DMS153 (cell line): ENCODE measurements at places on chromosomes 13 and 19.
A peak's percentile ranks its signal among the peaks of the same experiment; 100 is the strongest.

GRCh38 chr19:12953138-12953798, 3.8 kb downstream of the GADD45GIP1 start:
- DNase-seq = no peak

DNA sequence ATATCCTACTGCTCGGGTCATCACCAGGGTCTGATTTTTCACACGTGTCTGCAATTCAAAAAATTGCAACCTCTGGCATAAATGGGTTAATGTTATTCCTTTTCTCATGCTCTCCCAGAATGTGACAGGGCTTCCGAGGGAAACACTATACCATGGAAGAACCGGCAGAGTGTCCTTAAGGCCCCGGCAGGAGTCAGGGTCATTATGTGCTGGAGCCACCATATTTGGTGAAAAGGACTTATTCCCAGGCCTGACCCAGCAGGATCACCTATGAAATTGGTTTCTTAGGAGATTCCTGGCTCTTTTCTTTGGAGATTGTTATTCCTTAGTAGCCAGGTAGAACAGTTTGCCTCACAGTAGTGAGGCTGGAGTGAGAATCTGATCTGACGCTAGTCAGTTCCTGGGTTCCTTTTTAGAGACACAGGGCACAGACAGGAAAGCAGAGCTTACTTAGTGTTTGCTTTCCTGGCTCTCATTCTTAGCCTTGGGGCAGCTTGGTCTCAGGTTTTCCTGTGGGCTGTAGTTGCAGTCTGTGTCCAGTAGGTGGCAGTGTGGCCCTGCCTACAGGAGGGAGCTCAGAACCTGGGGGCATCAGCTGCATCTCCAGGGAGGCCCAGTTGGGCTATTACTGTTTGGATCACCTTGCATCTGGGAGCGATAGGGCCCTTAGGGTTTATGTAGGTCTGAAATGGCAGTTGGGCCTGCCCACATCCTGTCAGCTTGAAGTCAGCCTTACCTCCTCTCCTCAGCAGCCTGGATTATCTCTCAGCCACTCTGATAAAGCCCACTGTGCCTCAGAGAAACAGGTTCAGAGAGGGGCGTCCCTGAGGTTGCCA, 12.4 kb downstream of the SNRNP70 start:
- peak; percentile 55 for DNase-seq

DNA sequence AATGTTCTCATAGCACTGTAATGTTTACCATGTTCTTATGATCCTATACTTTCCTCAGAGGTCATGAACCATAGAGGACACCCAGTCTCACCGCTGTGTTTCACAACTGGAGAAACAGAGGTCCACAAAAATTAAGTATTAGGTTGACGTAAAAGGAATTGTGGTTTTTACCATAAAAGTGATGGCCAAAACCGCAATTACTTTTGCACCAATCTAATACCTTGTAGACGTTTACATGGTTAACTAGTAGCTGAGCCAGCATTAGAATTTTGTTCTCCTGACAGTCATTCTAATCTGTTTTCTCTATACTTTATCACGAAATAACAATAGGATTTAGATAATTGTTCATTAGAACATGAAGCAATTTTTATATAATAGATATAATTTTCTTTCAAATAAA, 763.4 kb upstream of the ARGLU1 start:
- DNase-seq = no peak

GRCh38 chr19:39727070-39727800, 10.6 kb downstream of the CLC start:
- no peak for DNase-seq

- no peak for DNase-seq
Measured at GRCh38 chr19:678791-679388, 2.7 kb downstream of the FSTL3 start.

DNA sequence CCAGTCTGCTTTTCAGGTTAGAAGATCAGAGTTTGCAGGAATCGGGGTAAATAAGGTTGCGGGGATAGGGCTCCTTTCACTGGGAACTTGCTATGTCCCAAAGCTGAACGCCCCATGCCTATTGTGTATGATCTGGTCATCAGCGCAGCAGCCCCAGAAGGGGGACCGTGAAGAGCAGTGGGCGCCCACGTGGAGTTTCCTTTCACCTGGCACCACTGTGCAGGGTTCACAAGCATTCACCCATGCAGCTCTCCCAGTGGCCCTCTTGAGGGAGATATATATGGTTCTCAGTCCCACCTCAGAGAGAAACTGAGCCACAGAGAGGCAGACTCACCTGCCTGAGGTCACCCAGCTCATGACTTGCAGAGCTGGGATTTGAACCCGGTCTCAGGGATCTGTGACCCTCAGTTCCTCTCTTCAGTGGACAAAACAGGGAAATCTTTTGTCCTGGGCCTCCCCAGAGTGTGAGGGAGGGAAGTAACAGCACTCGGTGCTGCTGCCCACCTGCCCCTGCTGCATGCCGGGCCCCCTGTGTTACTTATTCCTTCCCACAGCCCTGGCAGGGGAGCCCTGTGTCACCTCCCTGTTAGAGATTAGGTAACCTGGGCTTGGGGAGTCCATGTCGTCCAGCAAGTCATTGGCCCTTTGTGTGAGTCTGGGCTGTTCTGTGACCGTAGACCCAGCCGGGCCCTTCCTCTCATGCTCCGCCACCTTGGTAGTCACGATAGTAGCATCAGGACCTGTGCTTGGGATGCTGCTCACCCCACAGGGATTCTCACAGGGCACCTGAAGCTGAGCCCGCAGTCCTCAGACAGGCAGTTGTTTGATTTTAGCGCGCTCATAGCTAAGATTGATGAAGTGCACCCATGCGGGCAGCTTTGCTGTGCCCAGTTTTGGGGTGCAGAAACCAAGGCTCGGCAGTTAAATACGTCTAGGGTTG, 27.9 kb downstream of the PPP5C start:
- no peak for DNase-seq

DNA sequence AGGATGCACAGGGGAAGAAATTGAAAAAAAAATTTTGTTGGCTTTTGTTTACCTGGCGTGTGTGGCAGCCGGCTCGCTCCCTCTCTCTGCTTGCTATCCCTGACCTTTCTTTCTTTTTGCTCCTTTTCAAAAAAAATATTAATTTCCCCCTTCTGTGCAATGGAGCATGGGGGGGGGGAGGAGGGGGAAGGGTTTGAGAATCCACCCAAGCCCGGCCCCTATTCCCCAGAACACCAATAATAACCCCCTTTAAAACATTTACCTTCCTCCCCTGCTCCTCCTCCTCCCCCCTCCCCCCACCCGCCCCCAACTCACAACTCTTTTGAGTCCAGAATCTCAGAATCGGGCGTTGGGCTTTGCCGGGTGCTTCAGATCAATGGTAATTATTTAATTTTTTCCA, 28.4 kb downstream of the NFIX start:
- no peak for DNase-seq

- DNase-seq = no peak
Measured at GRCh38 chr13:78993792-78994191, 334.8 kb upstream of the OBI1 start.

DNA sequence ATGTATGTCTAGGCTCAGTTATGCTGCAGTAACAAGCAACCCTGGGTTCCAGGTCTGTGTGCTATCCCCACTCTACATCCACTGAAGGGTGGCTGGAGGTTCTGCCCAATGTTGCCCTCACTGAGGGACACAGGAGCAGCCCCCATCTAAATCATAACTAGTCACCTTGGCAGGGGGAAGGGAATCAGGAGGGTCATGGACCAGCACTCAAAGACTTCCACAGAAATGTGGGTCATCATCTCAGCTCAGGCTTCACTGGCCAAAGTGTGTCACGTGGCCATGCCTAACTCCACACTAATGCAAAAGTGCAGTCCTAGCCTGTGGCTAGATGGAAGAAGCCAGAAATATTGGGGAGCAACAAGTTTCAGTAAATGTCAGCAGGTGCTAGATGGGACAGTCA, 137.3 kb upstream of the ZNF507 start:
- DNase-seq = no peak

- peak; percentile 94 for DNase-seq
Measured at GRCh38 chr19:8206147-8207087, 2.8 kb upstream of the CERS4 start.

DNA sequence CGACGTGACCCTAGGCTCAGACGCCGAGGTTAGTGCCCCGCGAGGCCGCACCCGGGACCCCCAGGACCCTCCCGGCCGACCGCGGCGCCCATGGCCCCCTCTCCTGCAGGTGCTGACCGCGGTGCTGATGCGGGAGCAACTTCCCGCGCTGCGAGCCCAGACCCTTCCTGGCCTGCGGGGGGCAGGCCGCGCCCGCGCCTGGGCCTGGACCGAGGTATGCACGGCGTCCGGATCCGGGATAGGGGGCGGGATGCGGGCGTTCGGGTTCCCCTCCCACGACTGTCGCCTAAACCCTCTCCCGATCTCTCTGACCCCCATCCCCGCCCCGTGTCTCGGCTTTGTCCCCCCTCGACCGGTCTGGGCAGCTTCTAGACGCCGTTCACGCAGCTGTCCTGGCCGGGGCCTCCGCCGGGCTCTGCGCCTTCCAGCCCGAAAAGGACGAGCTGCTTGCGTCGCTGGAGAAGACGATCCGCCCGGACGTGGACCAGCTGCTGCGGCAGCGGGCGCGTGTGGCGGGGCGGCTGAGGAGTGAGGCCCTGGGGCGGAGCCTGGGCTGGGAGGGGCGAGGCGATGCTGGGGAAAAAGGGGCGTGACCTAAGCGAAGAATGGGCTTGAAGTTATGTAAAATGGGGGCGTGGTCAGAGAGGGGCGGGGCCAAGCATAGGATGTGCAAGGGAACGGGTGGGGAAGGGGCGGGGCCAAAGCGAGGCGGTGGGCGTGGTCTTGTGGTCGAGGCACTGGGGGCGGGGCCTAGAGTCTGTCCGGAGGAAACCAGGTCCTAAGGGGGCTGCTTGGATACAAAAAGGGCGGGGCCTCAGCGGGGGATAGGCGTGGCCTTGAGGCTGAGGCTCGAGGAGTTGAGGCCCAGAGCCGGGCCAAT, 16.0 kb upstream of the COLGALT1 start:
- peak; percentile 95 for DNase-seq

- no peak for DNase-seq
Measured at GRCh38 chr13:97003071-97003470, 8.8 kb upstream of the OXGR1 start.

DNA sequence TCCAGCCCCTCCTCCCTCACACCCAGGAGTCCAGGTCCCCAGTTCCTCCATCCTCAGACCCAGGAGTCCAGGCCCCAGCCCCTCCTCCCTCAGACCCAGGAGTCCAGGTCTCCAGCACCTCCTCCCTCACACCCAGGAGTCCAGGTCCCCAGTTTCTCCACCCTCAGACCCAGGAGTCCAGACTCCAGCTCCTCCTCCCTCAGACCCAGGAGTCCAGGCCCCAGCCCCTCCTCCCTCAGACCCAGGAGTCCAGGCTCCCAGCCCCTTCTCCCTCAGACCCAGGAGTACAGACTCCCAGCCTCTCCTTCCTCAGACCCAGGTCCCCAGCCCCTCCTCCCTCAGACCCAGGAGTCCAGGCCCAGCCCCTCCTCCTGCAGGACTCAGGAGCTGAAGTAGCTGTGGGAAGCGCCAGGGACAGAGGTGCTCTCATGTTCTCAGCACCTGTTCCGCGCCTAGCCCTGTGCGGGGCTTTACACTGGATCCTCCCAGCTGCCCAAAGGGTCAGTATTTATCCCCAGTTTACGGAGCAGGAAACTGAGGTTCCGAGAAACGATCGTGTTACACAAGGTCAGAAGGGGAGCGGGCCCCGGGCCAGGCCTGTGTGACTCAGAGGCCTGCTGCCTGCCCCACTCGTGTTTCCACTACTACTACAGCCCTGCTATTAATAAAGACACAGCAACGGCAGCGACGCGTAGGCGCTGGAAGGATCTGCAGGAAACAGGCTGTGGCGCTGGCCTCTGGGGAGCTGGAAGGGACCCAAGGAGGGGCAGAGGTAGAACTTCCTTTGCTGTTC, 1.7 kb upstream of the SBK3 start:
- DNase-seq = no peak

DNA sequence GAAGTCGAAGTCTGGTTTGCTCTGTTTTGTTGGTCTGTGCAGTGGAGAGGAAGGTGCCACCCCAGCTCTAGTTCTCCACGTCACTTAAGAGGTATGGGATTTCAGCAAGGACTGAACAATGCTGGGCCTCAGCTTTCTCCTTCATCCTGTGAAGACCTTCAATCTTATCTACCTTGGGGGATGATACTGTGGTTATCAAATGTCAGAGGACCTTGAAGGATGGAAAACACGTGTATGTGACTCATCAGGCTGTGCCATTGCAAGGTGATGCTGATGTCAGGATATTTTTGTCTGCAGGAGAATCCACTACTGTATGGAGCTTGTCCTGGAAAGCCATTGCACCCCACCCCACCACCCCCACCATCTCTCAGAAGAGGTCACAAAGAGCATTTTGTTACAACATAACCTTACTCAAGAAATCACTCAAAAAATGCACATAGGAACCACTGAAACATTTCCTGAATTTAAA, 81.4 kb upstream of the UQCRFS1 start:
- DNase-seq = no peak

DNA sequence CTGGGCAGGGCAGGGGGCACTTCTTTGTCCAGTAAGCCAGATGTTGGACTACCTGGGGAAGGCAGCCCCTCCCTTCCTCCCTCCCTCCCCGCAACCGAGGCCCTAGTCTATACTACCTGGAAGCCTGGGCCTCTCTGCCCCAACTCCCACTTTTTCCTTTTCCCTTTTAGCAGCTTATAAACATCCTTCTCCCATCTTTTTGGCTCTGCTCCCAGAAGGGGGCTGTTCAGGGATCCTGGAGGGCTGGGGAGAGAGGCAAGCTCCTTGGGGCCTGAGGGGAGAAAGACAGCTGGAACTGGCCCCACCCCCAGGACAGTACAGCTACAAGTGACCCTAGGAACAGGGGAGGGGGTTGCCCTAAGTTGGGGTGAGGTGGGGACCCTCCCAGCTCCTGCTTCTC, 44.9 kb downstream of the LYL1 start:
- DNase-seq = no peak
